IPS-NIHi11 (cell line): ENCODE measurements at places on chromosomes 11 and 22.
A peak's percentile ranks its signal among the peaks of the same experiment; 100 is the strongest.

GRCh38 chr11:73347067-73347466 lies 29.1 kb upstream of the RELT start:
- no peak for DNase-seq

GRCh38 chr11:115185507-115185906 lies 318.7 kb downstream of the CADM1 start:
- DNase-seq: no peak

GRCh38 chr11:114115451-114115928 lies 56.0 kb downstream of the ZBTB16 start:
- peak; percentile 28 for DNase-seq

- DNase-seq: no peak
Observed at GRCh38 chr11:86220653-86221052, 23.9 kb upstream of the EED start.

DNA sequence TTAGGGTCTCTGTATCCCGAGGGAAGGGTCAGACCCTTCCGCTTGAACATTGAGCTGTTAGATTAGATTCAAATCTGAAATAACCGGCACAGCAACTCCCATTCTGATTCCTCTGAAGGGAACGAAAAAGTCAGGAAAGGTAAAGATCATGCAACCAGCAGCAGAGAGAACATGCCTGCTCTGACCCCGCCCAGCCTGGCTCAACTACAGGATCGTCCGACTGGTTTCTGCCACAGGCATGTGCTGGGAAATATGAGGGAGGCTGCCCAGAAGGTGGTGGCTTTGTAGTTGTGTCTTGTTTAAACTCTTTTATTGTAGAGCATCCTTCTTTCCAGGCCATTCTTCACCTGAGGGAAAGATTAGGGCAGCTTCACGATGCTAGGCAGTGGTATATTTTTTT lies 5.0 kb upstream of the MTNR1B start:
- no peak for DNase-seq

DNA sequence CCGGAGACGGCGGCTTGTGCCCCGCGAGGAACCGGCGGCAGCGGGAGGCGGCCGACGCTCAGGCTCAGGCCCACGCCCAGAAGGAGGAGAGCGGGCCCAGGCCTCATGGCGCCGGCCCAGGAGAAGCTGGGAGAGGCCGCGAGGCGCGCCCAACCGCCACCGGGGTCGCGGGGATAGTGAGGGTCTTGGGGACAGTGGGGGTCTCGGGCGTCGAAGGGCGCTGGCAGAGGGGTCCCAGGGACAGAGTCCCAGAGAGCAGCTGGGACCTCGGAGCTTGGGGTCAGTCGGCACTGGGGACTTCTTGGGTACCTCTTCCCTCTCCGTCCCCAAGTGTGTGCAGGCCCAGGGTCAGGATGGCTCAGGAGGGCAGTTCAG lies at the start of gene PKDREJ:
PKDREJ (minus strand) TSS at position 128 of the 375 bp plus-strand sequence; CDS start at position 107, 21 bp downstream.
- DNase-seq: no peak

- DNase-seq: no peak
Observed at GRCh38 chr11:79294845-79295731, 145.7 kb downstream of the TENM4 start.

DNA sequence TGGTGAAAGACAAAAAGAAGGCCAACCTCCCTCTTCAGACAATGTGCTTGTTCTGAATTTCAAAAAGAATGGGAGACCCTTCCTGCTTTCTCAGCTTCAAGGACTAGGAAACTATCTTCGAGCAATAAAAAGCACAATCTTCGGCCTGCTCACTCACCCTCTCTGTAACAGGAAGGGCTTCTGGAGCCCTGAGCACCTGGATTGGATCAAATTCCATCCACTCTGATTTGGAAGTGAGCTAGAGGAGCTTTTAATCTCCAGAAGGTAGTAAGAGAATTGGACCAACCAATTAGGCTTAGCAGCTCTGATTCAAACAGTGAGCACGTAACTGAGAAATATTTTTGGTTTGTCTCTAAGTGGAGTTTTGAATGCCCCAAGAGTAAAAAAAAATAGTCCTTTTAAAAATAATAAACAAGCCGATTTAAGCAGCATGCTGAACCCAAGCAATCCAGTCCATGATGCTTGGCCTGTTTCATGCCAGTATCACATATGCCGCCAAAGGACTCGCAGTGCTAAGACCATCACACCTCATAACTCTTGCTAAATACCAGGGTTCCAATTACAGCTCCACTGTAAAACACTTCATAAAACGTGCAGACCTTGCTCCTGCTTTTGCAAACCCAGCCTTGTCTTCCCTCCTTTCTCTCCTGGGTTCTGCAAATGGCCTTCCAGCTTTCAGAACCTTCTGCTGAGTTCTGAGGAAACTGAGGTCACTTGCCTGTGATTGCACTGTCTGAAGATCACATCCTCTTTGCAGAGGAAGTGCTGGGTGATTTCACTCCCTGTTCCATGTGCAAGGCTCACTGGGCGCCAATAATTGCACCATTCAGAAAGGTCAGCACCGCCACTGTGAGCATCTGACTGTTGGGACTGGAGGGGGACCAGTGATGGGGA lies 74.4 kb downstream of the SLC1A2 start:
- DNase-seq: no peak

- DNase-seq: no peak
Observed at GRCh38 chr11:100269516-100269915, 417.6 kb upstream of the ARHGAP42 start.

GRCh38 chr11:125433454-125434121 lies 62.5 kb downstream of the FEZ1 start:
- peak; percentile 77 for DNase-seq

- DNase-seq: no peak
Observed at GRCh38 chr11:70109903-70110302, 31.8 kb downstream of the ANO1 start.

GRCh38 chr11:31651208-31651607 lies 141.6 kb downstream of the ELP4 start:
- DNase-seq: no peak

DNA sequence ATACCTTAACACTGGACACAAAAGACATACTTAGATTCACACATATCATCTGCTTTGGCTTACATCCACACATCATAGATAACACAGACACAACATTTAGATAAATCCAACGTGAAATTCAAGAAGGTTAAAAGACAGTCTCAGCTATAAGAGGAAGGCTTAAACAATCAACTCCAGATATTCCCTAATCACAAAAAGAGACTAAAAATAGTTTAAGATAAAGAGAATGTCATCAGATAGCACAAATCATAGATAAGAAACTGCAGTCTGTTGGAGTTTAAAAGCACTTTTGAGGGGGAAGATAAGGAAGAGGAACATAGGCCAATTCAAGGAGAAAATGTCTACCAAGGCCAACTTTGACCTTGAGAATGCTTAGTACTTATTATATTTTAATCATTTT lies 504.8 kb downstream of the JRKL start:
- no peak for DNase-seq

DNA sequence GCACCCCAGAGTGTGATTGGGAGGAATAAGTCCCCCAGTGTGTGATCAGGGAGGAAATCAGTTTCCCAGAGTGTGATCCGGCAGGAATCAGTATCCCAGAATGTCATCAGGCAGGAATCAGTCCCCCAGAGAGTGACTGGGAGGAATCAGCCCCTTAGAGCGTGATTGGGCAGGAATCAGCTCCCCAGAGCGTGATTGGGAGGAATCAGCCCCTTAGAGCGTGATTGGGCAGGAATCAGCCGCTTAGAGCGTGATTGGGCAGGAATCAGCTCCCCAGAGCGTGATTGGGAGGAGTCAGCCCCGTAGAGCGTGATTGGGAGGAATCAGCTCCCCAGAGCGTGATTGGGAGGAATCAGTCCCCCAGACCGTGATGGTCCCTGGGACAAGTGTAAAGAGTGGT lies 81.1 kb upstream of the EIF3D start:
- no peak for DNase-seq

- DNase-seq: peak; percentile 45
Observed at GRCh38 chr22:41217553-41218157, 12.5 kb downstream of the L3MBTL2 start.

GRCh38 chr11:2777386-2777785 lies 77.6 kb upstream of the KCNQ1OT1 start:
- DNase-seq: peak; percentile 32

DNA sequence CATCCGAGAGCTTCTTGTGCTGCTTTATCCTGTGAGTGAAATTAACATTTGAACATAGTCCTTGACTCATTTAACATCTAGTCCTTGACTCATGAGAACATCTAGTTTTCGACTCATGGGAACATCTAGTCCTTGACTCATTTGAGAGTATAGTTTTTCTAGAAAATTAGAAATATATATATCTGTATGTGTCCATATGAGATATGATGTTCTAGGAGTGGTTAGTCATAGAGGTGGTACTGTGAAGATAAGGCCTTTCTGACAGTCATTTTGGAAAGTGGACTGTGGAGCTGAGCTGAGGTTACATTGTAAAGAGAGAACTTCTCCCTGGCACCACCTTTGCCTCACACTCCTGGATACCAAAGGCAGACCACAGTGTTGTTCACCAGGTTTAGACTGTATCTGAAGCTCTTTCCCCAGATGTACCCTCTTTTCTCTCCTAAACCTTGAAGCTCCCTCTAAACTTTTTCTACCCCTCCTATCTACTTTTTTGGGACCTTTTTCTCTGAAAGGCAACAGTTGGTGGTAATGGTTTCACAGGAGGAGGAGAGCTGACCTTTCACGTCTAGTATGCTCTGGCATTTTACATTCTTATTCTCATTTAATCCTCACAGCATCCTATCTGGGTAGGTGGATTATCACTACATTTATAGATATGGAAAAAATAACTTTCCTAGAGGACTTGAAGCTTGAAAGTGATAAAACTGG lies 67.2 kb downstream of the PPP2R1B start:
- DNase-seq: no peak

DNA sequence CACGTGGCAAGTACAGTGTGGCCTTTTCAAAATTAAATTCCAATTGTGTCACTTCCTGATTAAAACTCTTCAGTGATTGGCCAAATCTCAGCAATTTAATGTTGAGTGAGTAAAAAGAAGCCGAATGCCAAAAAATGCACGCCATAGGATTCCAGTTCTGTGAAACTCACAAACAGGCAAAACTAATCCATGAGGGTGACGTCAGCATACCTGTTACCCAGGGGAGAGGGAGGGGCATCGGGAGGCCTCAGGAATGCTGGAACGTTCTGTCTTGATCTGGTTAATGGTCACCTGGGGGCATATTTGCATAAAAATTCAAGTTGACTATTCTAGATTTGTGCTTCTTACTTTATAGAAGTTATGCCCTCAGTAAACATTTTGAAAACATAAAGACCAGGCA lies 39.9 kb upstream of the RAB1B start:
- peak; percentile 60 for DNase-seq

DNA sequence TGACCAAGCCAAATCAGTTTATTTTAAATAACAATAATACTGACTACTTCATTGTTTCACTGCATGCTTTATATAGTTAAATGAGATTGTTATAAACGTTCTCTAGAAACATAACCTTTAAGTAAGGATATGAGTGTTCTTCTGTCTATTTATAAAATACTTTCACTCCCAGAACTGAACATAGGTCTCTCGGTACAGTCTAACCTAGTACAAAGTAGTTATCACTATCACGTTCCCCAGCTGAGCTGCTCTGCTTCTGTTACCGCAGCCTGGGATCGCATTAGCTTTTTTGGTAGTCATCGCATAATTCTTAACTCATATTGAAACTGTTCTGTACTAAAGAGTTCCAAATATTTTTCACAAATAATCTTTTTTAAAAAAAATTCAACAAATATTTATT lies 143.6 kb downstream of the WNT11 start:
- no peak for DNase-seq

DNA sequence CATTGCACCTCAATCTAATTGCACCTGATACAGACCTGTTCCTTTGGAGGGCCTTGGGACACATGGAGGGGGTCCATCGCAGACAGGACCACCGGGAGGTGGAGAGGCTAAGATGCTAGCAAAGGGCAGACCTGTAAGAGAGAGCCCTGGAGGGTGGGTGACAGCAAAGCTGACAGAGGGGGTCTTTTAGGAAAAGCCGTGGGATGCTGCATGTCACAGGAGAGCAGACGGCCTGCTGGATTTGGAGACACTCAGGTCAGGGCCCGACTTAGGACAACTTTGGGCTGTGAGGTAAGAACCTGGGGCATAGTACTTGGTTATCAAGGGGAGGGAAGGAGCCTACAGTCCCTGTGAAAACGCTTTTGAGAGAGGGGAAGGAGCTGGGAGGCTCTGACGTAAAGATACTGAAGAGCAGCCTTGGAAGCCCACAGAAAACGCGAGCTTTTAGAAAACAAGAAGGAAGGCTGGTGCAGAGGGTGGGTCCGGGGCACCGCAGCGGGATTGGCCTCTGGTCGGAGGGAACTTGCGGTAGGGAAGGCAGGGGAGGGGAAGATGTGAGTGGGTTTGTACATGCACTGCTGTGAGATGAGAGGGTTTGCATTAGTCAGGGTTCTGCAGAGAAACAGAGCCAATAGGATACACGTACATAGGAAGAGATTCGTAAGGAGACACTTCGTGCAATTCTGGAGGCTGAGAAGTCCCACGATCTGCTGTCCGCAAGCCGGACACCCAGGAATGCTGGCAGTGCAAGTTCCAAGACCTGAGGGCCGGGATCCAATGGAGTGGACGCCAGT lies 868.5 kb downstream of the TBC1D22A start:
- no peak for DNase-seq

DNA sequence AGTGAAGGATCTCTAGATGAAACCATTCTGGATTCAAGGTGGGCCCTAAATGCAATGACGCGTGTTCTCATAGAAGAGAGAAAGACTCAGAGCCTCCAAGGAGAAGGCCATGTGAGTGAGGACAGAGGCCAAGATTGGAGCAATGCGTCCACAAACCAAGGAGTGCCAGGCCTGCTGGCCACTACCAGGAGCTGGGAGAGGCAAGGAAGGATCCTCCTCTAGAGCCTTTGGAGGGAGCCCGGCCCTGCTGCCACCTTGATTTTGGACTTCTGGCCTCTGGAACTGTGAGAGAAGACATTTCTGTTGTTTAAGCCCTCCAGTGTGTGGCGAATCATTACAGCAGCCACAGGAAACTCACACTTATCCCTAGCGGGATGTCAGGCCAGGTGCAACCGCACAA lies 52.7 kb upstream of the SHANK2 start:
- DNase-seq: no peak

DNA sequence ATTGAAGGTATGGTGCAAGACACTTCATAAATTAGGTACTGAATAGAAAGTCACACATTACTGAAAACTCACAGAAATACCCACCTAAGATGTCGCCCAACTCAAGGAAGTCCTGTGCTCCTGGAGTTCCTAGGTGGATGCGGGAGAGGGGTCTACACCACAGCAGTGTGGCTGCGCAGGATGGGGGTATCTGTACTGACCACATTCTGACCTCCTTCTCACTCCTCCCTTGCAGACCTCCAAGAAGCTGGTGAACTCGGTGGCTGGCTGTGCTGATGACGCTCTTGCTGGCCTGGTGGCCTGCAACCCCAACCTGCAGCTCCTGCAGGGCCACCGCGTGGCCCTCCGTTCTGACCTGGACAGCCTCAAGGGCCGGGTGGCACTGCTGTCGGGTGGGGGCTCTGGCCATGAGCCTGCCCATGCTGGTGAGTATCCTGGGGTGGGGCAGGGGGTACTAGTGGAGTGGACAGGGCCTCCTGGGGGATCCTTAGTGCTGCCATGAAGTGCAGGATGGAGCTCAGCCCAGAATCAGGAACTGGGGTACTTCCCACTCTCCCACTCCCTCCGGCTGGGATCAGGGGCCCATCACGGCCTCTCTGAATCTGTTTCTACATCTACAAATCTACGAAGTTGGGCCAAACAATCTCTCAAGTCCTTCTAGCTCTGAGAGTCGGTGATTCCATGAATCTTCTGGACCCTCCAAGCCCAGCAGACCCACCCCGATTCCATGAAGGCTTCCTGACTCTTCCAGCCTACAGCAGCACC lies 4.9 kb downstream of the TKFC start:
- DNase-seq: no peak

GRCh38 chr11:110878513-110878912 lies 166.3 kb upstream of the ARHGAP20 start:
- no peak for DNase-seq
